ENCODE measurements at places on chromosomes 7 and 10.

DNA sequence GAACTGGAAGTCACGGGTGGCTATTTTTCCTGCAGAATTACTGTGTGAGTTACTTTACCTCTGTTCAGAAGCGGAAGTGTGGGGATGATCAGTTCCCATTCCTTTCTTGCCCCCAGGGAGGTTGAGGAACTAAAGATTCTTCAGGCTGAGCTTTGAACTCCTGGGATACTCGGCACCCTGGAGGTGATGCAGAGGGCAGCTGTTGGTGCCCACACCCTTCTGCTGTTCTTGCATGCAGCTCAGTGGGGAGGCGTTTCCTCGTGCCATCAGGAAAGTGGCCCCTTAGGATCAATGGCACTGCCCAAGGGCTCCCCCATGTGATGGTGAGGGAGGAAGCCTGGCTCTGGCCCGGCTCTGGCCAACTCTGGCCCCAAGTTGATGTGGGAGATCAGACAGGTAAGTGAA is 44.7 kb upstream of the MXI1 start:
- no peak for DNase-seq

GRCh38 chr10:132382231-132382922 is 14.6 kb upstream of the PWWP2B start:
- DNase-seq: peak; percentile 26

DNA sequence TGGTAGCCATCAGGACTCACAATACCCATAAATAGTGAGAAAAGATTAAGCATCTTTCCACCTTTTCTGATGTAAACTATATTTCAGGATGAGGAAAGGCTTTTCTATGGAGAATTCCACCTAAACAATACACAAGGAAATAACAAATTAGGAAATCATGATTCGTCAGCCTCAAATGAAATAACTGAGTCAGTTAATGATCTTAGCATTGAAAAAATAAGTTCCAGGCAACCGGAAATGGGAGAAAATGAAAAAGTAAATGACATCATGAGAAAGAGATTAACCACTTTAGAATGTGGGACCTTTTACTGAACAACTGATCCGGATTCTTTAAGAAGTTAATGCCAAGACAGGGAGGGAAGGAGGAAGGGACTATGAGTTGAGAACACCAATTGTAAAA is 742.3 kb downstream of the TNS3 start:
- peak; percentile 6 for DNase-seq

DNA sequence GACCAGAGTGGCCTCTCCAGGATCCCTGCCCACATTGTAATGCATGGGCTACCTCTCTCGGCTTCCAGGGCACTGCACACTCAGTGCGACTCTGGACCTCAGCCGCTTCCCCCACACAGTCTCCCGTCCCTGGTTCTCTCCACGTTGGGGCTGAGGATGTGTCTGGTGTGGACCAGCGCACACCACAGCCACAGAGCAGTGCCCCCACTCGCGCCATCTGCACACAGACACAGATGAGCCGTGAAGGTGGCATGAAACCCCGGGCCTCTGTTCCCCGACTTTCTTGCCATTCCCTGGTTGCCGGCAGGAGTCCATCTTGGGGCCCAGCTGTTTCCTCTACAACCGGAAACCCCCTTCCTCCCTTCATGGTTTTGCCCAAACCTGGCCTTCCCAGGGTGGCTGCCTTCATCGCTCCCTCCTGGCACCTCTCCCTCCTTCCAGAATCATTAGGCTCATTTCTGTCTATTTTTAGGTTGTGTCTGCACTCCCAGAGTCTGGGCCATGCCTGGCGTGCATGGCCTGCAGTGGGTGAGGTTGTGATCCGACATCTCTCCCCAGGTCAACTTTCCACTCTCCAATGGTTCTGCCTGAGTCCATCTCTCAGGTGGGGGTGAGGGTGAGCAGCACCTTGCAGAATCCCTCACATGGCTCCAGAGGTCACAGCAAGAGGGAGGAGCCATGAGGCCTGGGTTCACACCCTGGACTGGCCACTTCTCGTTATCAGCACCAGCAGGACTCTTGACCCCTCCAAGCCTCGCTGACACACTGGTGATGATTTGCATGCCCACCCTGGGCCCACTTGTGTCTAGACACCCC is 10.1 kb downstream of the RASGEF1A start:
- no peak for DNase-seq

DNA sequence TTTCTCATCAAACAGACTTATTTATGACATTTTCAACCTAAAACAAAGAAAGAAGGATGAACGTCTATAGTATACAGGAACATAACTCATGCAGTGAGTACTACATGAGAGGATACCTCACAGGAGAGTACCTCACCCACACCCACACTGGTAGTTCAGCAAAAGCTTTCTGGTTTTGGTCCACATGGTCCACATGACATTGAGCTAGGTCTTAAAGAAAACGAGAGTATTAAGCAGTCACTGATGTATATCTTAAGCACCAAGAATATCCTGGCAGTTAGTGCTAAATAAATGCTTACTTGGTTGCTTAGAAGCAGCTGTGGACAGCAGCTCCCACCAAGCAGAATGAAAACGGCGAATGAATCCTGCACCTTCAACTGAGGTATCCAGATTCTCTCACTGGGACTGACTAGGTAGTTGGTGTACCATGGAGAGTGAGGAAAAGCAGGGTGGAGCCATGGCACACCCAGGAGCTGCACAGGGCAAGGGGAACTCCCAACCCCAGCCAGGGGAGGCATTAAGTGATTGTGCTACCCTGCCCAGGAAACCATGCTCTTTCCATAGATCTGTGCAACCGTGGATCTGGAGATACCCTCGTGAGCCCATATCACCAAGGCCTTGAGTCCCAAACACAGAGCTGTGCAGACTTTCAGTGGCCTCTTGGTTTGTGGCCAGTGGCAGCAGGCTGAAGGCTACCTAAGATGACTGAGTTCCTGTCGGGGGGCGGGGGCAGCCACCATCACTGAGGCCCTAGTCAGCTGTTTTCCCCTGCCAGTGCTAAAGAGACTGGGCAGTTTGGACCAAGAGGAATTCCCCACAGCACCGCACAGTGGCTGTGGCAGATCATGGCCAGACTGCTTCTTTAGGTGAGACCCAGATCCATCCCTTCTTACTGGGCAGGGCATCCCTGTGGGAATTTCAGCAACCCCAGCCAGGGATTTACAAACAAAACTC is 143.4 kb downstream of the SGMS1 start:
- DNase-seq: no peak

- peak; percentile 11 for DNase-seq
These were observed 179.2 kb upstream of the MBL2 start for GRCh38 chr10:52951824-52952223.

All from lung microvascular endothelial cell (primary cell).